ENCODE measurements at places on chromosomes 2 and 18. TPM values are rescaled to one million over a fixed set of nuclear protein-coding genes. Genes with fewer than 3 reads are reported as not detected.

DNA sequence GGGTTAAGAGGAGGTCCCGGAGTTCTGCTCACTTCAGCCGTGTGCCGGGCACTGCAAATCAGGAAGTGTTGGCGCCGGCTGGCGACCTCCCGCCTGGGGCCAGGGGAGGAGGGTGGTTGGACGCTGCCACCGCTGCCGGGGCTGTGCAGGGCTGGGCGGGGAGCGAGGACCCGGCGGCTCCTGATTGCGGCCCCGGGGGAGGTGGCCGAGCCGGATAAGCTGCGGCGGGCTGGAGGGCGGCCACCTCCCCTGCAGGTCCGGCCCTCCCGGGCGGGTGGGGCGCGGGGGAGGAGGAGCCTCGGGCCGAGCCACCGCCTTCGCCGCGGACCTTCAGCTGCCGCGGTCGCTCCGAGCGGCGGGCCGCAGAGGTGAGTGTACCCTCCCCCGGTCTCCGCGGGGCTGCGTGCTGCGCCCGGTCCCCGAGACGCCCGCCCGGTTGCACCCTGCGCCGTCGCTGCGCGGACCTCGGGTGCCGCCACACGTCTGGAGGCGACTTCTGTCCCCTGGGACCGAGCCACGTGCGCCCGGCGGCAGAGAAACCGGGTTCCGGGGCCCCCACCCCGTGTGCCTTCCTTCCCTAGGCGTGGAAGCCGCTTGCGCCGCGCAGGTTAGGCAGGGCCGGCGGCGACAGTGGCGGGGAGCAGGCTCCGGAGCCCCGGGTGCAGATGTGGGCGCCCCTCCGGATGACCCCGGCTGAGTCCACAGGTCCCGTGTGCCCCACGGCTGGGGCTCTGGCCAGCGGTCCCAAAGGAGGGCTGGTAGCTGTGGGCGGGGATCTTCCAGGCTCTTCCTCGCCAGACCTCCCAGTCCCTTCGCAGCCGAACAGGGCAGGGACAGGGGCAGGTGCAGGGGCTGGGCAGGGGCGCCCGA, at the start of gene STEAP3:
Gene STEAP3 (plus strand): TSS at position 314 of the 870 bp plus-strand sequence. CDS start 7,179 bp downstream, outside the sequence.
- DNase-seq = peak; percentile 77

DNA sequence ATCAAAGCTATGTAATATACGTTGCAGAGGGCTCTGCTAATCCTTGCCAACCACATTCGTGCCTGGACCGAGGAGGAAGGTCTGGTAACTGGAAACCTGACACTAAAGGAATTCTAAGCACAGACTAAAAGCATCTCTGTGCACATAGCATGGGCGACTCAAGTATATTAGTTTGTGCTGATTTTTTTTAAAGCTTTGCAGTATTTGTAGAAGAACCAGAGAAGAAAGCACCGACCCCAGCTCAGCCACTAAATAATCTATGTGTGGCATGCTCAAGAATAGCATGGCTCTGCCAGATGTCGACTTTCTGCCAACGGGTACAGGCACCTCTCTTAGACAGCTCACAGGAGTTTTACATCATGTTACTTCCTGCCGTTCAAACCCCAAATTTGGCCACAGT, 73.2 kb upstream of the NRP2 start:
- DNase-seq = no peak

- DNase-seq = no peak
These were observed 160.5 kb downstream of the TPGS2 start for GRCh38 chr18:36668349-36668748.

- no peak for DNase-seq
These were observed 44.8 kb upstream of the CNGA3 start for GRCh38 chr2:98301469-98301868.

DNA sequence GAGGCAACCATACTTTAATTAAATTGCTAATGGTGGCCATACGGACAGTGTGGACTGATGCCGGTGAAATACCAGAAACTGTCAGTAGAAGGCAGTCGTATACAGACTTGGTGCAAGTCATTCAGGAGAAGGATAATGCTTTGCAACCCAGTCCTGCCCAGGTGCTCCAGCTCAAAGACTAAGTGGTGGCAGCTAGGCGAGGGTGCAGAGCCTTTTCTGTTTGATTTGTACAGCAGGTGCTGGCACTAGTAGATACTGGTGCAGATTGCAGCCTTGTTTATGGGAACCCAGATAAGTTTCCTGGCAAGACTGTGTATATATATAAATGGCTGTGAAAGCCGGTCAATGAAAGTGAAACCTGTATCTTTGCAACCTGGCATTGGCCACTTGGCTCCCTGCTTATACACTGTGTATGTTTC, 208.3 kb upstream of the SYT4 start:
- no peak for DNase-seq

- no peak for DNase-seq
These were observed 321.0 kb downstream of the CELF4 start for GRCh38 chr18:37244618-37245017.

DNA sequence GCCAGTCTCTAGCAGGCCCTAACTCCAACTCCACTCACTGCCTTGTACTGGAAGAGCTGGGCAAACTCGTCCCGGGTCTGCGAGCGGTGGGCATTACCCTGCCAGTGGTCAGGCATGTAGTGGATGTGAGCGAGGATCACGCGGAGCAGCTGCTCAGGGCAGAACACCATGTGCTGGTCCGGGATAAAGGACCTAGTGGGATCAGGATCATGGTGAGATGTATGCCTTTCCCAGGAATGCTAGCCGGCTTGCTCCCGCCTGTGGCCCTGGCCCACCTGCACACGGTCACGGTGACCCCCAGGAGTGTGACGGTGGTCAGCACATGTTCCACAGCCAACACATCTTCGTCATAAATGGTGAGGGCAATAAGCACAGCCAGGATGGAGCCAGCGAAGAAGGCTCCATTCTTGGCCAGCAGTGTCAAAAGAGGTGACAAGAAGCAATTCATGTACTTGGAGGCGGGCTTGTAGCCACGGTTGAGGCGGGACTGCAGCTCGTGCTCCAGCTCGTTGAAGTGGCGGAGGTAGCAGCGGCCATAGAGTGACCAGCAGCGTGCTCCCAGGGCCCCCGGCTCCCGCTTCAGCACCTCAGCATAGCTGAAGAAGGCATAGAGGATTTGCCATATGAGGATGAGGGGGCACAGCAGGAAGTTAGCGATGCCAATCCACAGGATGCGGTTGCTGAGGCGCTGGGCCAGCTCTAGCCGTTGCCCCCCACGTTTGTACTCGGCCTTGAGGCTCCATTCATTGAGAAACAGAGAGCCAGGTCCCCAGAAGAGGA, 5.3 kb upstream of the ABCB6 start:
- DNase-seq = no peak

The C1QL2 gene
- total RNA-seq = 1.8 TPM

The PTPRM gene
- 18.6 TPM for total RNA-seq

All from type B pancreatic cell (in vitro differentiated cells).